SK-N-SH (cell line): ENCODE measurements at places on chromosomes 4 and X. TPM values are rescaled to one million over a fixed set of nuclear protein-coding genes. Genes with fewer than 3 reads are reported as not detected.
A peak's percentile ranks its signal among the peaks of the same experiment; 100 is the strongest.

Gene NUDT10
- polyA plus RNA-seq: 1.8 and 2.3 TPM in 2 replicates

DNA sequence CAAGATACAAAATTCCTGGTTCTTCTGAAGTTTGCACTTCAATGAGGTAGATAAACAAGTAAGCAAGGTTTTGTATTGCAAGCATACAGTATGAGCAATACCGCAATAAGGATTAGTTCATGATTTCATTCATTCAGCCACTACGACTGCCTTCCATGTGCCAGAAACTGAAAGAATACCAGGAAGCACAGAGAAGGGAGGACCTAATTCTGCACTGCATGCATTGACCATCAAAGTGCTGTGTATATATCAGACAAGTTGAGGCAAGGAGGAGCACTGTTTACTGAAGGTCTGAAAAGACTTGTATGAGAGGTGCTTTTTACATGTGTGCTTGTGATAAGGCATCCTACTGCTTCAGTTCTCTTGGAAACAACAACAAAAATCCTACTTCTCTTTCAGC is 40.9 kb upstream of the GPM6B start:
- H3K36me3 ChIP-seq: no peaks in the 10 kb centered on the region
- no peaks in the 10 kb centered on the region for H3K4me1 ChIP-seq
- H3K4me3 ChIP-seq: no peak overlapping the region
- no peak for DNase-seq

Gene HEPH
- 8.6 and 11.5 TPM in 2 replicates for polyA plus RNA-seq

DNA sequence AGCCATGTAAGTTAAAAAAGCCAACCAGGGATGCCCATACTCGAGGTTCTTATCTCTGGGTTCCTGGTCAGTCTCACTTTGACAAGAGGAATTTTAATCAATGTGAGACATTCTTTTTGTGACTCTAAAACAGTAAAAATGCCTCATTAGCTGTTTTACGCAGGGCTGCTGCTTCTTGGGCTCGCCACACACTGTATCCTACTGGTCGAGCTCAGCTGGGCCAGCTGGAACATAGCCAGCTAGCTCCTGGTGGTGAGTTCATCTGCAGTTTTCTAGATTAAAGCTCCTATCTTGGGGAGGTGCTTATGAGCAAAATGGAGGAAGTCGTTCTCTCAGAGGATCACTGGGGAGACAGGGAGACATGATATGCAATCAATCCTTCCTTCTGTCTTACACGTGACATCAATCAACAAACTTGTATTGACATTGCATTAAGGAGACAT is 55.9 kb upstream of the LEF1 start:
- H3K4me3 ChIP-seq: no peak overlapping the region
- no peaks in the 10 kb centered on the region for H3K27me3 ChIP-seq
- no peaks in the 10 kb centered on the region for H3K36me3 ChIP-seq
- DNase-seq: peak; percentile 33
- no peaks in the 10 kb centered on the region for H3K4me1 ChIP-seq

Gene CFI
- 19.6 and 27.0 TPM in 2 replicates for polyA plus RNA-seq

DNA sequence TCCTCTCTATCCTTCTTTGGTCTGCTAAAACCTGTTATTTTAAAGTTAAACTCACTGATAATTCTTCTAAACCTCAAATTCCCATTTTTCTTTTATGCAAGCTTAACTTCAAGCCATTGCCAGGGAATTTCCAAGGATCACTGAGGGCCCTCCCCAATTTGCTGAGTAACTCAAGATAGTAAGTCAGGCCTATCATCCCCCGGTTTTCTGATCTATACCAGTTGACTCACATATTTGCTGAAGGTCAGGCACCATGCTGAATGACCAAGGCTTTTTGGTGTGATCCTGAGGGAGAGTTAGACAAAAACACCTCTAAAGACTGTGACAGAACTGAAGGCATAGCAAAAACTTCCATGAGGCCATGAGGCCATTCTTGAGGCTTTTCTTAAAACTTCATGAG is 1301.9 kb downstream of the PCDH7 start:
- H3K27ac ChIP-seq: no peak overlapping the region
- DNase-seq: no peak
- no peaks in the 10 kb centered on the region for H3K36me3 ChIP-seq
- no peak overlapping the region for H3K4me3 ChIP-seq

DNA sequence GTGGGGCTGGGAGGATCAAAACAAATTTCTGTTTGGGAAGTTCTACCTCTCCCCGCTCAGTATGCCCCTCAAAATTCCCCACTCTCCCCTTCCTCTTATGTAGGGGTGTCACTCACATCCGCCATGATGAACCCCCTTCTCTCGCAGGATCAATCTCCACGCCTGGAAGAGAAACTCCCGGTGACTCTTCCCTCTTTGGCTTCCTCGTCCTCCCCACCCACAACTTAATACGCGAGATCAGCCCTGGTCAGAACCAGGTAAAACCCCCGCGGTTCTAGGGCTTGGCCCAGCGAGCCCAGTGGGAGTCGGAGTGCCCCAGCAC is 427 bp downstream of the LAMTOR3 start:
- H3K27me3 ChIP-seq: no peaks in the 10 kb centered on the region
- H3K27ac ChIP-seq: peak overlapping the region; percentile 72
- H3K4me1 ChIP-seq: no peaks in the 10 kb centered on the region
- peak overlapping the region; percentile 95 for H3K4me3 ChIP-seq
- peaks cover 43% of the 10 kb centered on the region for H3K36me3 ChIP-seq

DNA sequence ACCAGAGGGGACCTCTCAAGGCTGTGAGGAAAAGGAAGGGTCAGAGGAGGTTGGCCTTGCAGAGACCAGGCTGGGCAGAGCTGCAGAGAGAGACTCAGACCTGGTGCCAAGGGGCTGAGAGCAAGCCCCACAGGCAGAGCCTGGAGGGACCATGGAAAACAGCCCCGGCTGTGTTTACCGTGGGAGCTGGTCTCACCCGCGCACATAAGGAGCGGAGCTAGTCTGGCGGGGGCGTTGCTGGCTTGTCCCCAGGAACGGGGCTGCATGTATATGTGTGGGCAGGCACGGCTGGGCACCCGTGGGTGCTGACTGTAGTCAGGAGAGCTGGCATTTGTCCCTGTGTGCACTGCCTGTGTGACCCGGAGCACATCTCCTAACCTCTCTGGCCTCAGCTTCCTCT is 45.7 kb downstream of the C4orf50 start:
- H3K4me3 ChIP-seq: no peak overlapping the region
- H3K36me3 ChIP-seq: no peaks in the 10 kb centered on the region
- no peak overlapping the region for H3K27ac ChIP-seq
- H3K4me1 ChIP-seq: peaks cover 7% of the 10 kb centered on the region; the same call in 1 of the 2 replicates
- no peak for DNase-seq

Gene FAM47A
- not detected in 2 replicates for polyA plus RNA-seq

Gene ALG13
- polyA plus RNA-seq: 76.7 and 89.7 TPM in 2 replicates

DNA sequence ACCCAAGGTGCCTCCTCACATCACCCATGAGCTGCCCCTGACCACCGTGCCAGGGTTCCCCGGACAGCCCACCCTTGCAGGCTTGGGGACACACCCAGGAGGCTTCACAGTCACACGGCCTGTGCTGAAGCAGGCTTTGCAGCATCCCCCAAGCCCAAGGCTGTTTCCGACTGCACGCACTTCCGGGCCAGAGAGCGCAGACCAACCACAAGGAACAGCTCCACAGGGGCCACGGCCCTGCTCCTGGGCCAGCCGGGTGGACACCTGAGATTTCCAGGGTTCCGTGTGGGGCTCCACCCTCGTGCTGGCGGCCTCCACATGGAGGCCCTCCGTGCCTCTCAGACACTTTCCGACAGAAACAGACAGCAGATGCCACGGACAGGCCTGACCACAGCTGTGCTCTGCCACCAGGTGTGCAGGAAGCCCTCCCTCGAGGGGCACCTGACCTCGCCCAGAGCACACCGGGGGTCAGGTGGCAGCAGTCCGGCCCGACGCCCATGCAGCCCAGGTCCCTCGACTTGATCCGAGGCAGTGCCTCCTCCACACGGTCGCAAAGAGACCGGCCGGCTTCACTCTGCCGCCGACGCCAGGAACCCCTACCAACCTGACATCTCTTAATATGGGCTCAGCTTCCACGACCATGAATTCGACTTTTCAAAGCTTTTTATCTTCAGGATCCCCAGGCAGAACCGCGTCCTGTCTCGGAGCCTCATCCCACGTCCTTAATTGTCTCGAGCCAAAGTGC is 8.0 kb downstream of the CTBP1 start:
- peak; percentile 17 for DNase-seq
- H3K27me3 ChIP-seq: no peaks in the 10 kb centered on the region
- H3K27ac ChIP-seq: no peak overlapping the region

DNA sequence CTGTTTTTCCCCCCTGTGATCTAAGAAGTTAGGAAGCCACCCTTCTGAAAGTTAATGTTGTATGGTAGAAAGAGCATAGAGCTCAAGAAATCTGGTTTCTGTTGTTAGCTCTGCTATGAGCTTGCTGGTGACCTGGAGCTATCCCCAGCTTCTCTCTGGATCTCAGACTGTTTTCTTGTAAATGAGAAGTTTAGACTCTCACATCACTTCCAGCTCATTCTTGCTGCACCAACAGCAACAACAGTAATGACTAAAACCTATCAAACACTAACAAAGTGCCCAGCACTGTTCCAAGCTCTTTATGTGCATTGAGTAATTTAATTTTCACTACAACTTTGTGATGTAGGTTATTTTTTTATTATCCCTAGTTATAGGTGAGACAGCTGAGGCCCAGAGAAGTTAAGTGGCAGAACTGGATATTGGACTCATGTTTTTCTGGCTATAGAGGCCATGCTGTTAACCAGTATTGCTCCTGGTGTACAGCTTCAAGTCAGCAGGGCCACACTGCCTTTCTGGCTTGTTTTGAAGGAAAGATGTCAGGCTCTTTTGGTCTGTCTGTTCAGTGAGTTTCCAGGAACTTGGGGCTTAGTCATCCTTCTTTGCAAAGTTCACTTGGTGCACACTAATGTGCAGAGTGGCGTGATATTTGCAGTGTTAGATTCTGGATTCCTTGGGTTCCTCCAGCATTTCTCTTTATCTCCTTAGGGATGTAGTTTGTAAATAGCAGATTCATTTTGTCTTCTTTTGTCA is 27.8 kb upstream of the TMEM164 start:
- no peaks in the 10 kb centered on the region for H3K36me3 ChIP-seq
- no peaks in the 10 kb centered on the region; the same call in 1 of the 2 replicates for H3K27me3 ChIP-seq
- DNase-seq: no peak
- H3K4me1 ChIP-seq: no peaks in the 10 kb centered on the region
- H3K4me3 ChIP-seq: no peak overlapping the region
- H3K27ac ChIP-seq: no peak overlapping the region

Gene CASK
- polyA plus RNA-seq: 7.0 and 9.8 TPM in 2 replicates

Gene SFRP2
- not detected in 2 replicates for polyA plus RNA-seq

Gene KLHL4
- polyA plus RNA-seq: 0.18 and 0.24 TPM in 2 replicates

DNA sequence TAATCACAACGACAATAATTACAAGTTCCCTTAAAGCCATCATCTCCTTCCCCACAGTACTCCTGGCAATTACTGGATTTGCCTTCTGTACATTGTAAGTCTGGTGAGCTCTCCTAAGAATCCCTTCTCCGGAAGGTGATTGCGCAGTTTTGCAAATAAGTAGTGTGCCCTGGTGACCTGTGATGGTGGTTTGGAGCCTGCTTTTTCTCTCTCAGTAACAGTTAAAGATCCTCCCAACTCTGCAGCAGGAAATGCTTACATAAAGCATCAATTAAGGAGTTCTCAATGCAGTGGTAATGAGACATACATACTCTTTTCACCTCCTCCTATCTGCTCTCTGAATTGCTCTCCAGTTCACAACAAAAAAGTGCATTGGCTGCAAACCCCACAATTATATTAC is 159.7 kb downstream of the SH2D1A start:
- H3K36me3 ChIP-seq: no peaks in the 10 kb centered on the region
- H3K27ac ChIP-seq: no peak overlapping the region
- no peaks in the 10 kb centered on the region for H3K27me3 ChIP-seq
- H3K4me3 ChIP-seq: no peak overlapping the region
- no peak for DNase-seq
- no peaks in the 10 kb centered on the region for H3K4me1 ChIP-seq

GRCh38 chrX:84453351-84454246 is 48.7 kb downstream of the HDX start:
- no peaks in the 10 kb centered on the region for H3K36me3 ChIP-seq
- no peak overlapping the region for H3K27ac ChIP-seq
- H3K4me3 ChIP-seq: no peak overlapping the region
- no peaks in the 10 kb centered on the region for H3K27me3 ChIP-seq

DNA sequence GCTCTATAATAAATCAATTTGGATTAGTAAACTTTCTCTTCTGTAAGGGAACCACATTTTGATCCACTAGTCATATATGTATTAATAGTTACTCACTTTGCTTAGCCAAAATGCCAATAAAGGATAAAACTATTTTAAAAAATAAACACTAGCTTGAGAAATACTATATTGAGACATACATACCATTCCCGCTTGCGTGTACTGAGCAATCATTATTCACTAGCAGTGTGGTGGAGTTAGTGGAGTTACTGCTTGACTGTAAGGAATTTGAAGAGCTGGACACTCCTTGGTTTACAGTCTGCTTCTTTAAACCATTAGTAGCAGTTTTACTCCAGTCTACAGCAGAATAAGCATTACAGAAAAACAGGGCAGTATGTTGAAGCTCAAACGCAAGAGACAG is 10.8 kb upstream of the PHKA2 start:
- H3K36me3 ChIP-seq: no peaks in the 10 kb centered on the region
- no peak for DNase-seq
- no peaks in the 10 kb centered on the region for H3K27me3 ChIP-seq
- no peaks in the 10 kb centered on the region for H3K4me1 ChIP-seq
- peak overlapping the region; percentile 71 for H3K27ac ChIP-seq
- H3K4me3 ChIP-seq: no peak overlapping the region

Gene REPS2
- 0.62 and 0.73 TPM in 2 replicates for polyA plus RNA-seq

- no peak for DNase-seq
- H3K4me3 ChIP-seq: no peak overlapping the region
- H3K36me3 ChIP-seq: peaks cover 20% of the 10 kb centered on the region; the same call in 1 of the 2 replicates
- H3K27me3 ChIP-seq: no peaks in the 10 kb centered on the region
Measured at GRCh38 chrX:134543288-134543687, 83.3 kb downstream of the HPRT1 start.

Gene STPG2
- not detected in 2 replicates for polyA plus RNA-seq

DNA sequence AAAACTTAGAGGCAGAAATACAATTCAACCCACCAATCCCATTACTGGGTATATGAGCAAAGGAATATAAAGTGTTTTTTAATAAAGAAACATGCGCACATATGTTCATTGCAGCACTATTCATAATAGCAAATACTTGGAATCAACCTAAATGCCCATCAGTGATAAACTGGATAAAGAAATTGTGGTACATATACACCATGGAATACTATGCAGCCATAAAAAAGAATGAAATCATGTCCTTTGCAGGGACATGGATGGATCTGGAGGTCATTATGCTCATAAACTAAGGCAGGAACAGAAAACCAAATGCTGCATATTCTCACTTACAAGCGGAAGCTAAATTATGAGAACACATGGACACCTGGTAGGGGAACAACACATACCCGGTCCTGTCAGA is 807.7 kb upstream of the INTU start:
- H3K27me3 ChIP-seq: no peaks in the 10 kb centered on the region
- DNase-seq: no peak
- H3K4me3 ChIP-seq: no peak overlapping the region

Gene CENPE
- 1.3 and 1.7 TPM in 2 replicates for polyA plus RNA-seq

Gene FHDC1
- polyA plus RNA-seq: 0.02 and 0.03 TPM in 2 replicates

- DNase-seq: no peak
- no peak overlapping the region for H3K4me3 ChIP-seq
- H3K4me1 ChIP-seq: peaks cover 14% of the 10 kb centered on the region
- no peaks in the 10 kb centered on the region for H3K27me3 ChIP-seq
- peak overlapping the region; percentile 72 for H3K27ac ChIP-seq
- no peaks in the 10 kb centered on the region for H3K36me3 ChIP-seq
Measured at GRCh38 chr4:82745173-82745842, 53.3 kb downstream of the SCD5 start.
